ENCODE measurements at places on chromosomes 16 and 17. TPM values are rescaled to one million over a fixed set of nuclear protein-coding genes. Genes with fewer than 3 reads are reported as not detected.

Gene SPECC1
- total RNA-seq, result 30.9 TPM

Gene CAMKK1
- total RNA-seq, result 2.5 TPM

Gene MYH13
- total RNA-seq, result not detected

Gene TBC1D3H
- not detected for total RNA-seq

Gene GRIN2C
- total RNA-seq, result 0.50 TPM

All from fibroblast of lung (primary cell).